ENCODE measurements at places on chromosomes 12 and 14.

GRCh38 chr12:65280306-65280705 lies 1.8 kb downstream of the MSRB3 start:
- DNase-seq, result no peak

DNA sequence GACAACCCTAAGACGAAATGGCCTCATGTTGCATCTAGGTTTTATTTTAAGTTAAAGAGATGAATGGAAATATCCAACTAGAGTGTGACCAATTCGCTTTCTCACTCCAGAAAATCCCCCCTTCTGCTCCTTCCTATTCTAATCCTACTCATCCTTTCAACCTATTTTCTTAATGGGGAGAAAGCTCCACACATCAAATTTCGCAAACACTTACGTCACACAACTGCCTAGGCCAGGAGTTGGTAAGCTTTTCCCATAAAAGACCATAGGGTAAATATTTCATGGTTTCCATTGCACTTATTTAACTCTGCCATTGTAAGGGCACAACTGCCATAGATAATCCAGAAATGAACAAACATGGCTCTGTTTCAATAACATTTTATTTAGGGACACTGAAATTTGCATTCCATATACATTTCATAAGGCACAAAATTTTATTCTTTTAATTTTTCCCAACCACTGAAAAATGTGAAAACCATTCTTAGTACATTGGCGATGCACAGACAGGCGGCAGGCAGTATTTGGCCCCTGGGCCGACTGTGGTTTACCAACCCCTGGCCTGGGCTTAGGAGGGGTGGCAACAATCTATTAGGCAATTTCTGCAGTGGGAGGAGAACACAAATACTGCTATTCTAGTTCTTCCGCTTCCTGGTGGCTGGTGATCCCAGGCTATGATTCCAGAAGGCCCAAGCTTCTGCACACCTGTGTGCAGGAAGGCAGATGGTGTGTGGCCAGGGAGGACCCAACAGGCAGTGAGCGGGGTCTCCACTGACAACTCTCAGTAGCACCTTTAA lies 67.2 kb upstream of the FOXN3 start:
- DNase-seq, result no peak

GRCh38 chr12:64877363-64878004 lies 53.0 kb downstream of the TBC1D30 start:
- DNase-seq, result no peak

GRCh38 chr14:57930241-57930975 lies 64.5 kb upstream of the SLC35F4 start:
- no peak for DNase-seq

DNA sequence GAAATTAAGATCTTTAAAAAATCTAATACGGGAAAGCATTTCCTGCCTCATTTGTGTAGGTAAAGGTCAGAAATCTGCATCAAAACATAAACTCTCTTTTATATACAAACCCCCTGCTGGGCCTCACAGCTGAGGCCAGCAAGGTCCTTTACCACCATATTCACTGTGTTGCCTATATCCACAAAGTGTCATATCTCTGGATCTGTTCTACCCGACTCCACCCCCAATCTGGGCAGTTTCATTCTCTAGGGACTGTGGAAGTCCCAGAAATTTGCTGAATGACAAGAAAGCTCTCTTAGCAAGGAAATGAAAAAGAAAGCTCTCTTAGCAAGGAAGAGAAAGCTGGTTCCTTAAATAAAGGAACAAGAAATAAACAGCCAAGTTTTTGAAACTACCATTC lies 301.7 kb downstream of the KCNH5 start:
- no peak for DNase-seq

- no peak for DNase-seq
Measured at GRCh38 chr12:104280717-104281458, 22.7 kb upstream of the EID3 start.

- DNase-seq, result no peak
Measured at GRCh38 chr12:67592228-67593011, 56.1 kb upstream of the DYRK2 start.
